Stimulated activated CD4-positive, alpha-beta T cell treated with anti-CD3 and anti-CD28 coated beads, TNF-alpha, amount 100 ng/mL, for 1 hour (primary cell): ENCODE measurements at places on chromosomes 5 and 9.

GRCh38 chr9:77384406-77384805, 207.1 kb downstream of the VPS13A start:
- DNase-seq = no peak

GRCh38 chr9:87071473-87071872, 124.2 kb upstream of the GAS1 start:
- DNase-seq = no peak

DNA sequence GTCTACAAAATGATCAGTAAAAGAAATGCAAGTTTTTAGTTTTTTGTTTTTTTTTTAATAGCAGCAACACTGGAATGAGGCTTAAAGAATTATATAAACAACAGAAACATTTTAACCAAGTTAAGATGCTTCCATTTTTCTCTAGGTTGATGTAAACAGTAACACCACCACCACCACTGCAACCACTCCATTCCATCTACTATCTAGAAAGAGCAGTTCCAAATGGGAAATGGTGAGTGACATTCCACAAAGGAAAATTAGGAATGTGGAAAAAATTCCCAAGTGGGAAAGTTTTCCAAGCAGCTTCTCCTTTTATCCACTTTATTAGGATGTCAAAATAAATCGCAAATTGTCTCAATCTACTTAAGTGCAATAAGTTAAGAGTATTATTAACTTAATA, 32.6 kb downstream of the SLC38A9 start:
- DNase-seq = no peak

DNA sequence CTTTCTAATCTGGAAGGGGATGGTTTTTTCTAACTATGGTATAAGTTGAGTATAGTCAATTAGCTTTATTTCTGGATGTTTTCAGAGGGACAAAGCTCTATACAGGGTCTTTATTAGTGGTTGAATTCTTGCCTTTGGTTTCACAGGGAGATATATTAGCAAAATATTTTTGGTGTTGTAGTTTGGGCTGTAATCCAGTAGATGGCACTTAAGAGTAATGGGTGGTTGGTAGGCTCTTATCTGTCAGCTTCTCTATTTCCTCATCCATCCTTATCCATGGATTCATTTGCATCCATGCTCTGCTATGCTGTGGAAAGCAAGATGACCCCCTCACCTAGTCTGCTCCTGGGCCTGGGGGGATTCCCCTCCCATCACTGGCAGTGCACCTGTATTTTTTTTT, 363.6 kb upstream of the CYLC2 start:
- no peak for DNase-seq

- DNase-seq = no peak
Observed at GRCh38 chr5:93570294-93571113, 10.5 kb downstream of the NR2F1-AS1 start.

DNA sequence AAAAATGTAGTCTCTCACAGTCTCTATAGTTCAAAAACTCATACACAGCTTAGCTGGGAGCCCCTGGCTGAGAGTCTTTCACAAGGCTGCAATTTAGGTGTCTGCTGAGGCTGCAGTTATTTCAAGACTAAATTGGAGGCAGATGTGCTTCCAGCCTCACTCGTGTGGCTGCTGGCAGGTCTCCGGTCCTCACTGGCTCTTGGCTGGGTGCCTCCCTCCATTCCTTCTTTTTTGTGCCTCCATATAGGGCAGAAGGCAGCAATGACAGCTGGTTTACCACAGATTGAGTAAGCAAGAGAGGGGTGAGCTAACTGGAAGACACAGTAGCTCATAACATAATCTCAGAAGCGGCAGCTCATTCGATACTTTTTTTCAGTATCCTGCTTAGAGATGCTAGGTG, 2167.7 kb upstream of the WWC1 start:
- DNase-seq = no peak
